PC-9 (cell line): ENCODE measurements at places on chromosomes 3 and 15. TPM values are rescaled to one million over a fixed set of nuclear protein-coding genes. Genes with fewer than 3 reads are reported as not detected.

- no peak for DNase-seq
- no peak overlapping the region for H3K4me3 ChIP-seq
- peaks cover 65% of the 10 kb centered on the region for H3K4me1 ChIP-seq
- peaks cover 1% of the 10 kb centered on the region; the same call in 1 of the 2 replicates for H3K36me3 ChIP-seq
- H3K27me3 ChIP-seq = no peaks in the 10 kb centered on the region
- peak overlapping the region; percentile 43 for H3K27ac ChIP-seq
Observed at GRCh38 chr3:53259427-53260259, 3.8 kb upstream of the TKT start.

DNA sequence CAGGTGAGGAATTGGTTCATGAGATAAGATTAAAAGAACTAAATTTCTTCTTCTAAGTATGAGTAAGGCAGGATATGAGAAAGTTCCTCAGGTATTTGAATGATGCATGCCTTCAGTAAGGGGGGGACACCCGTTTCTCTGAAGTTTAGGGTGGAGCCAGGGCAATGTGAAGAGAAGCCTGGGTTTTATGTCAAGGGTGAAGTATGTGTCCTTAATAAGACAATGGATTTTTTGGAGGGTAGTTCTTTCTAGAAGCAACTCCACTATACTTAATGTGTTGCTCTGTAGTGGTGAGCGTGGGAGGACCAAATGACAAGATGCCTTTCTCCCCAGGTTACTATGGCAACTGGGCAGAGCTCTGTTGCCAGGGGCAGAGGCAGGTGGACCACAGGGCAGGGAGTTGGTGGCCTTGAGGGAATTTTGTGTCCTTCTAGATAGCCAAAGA, 44.0 kb downstream of the PHLDB2 start:
- H3K27ac ChIP-seq = peak overlapping the region; percentile 96
- DNase-seq = peak; percentile 80
- H3K4me1 ChIP-seq = peaks cover 55% of the 10 kb centered on the region
- no peak overlapping the region for H3K4me3 ChIP-seq

GRCh38 chr15:98983334-98983733, 24.3 kb downstream of the PGPEP1L start:
- H3K4me3 ChIP-seq = no peak overlapping the region
- H3K27me3 ChIP-seq = no peaks in the 10 kb centered on the region
- peaks cover 33% of the 10 kb centered on the region for H3K4me1 ChIP-seq

DNA sequence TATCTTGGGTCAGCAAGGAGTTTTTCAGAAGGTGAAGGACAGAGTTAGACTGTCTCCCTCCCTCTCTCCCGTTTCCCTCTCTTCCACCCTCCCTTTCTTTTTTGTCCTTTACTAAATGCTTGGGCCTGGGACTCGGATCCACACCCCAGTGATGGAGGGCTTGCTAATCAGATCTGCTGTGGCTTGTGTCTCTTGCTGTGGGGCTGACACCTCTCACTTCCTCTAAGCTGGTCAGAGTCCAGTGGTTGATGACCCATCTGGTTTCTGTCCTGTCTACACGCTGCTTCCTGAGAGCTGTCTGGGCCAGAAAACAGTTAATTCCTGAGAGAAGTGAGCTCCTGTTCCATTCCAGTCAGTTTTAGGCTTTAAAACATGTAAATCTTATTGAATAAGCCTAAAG, 849 bp downstream of the TRAK1 start:
- no peaks in the 10 kb centered on the region for H3K4me1 ChIP-seq
- H3K27ac ChIP-seq = no peak overlapping the region
- no peaks in the 10 kb centered on the region for H3K27me3 ChIP-seq
- DNase-seq = no peak
- no peak overlapping the region for H3K4me3 ChIP-seq

DNA sequence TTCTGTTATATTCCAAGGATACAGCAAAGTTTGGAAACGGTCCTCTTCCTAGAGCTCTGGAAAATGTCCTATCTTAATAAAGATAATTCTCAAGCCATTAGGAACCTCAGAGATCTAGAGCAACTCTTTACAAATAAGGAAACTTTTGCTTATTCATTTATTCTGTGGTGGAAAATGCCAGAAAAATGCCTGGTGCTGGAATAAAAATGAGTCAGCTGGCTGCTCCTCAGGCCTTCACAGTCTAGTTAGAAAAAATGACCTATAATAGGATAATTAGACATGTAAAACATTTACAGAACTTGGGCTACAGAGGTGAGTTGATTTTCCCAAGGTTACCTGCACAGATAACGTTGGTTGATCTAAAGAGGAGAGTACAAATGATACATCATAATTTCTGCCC, 372.5 kb downstream of the NLGN1 start:
- H3K27ac ChIP-seq = no peak overlapping the region
- no peak for DNase-seq
- no peak overlapping the region for H3K4me3 ChIP-seq
- no peaks in the 10 kb centered on the region for H3K4me1 ChIP-seq
- no peaks in the 10 kb centered on the region for H3K36me3 ChIP-seq

DNA sequence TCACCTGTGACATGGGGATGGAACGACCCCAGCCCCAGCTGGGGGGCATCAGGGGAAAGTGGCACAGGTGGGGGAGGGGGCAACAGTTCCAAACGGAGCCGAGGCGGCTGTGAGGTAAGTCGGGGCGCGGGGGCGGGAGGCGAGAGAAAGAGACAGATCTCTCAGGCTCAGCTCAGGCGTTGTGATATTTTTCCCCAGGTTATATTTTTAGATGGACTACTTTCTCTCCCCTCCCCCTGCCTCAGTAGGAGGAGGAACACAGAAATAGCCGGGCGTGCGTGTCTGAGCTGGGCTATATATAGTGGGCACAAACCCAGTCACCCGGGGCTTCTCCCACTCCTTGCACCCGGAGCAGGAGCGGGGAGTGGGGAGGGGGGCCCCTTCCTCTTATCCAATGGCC, 91.0 kb upstream of the LINGO1 start:
- no peak for DNase-seq
- no peaks in the 10 kb centered on the region for H3K36me3 ChIP-seq
- H3K4me1 ChIP-seq = no peaks in the 10 kb centered on the region
- peaks cover 94% of the 10 kb centered on the region for H3K27me3 ChIP-seq
- no peak overlapping the region for H3K27ac ChIP-seq

DNA sequence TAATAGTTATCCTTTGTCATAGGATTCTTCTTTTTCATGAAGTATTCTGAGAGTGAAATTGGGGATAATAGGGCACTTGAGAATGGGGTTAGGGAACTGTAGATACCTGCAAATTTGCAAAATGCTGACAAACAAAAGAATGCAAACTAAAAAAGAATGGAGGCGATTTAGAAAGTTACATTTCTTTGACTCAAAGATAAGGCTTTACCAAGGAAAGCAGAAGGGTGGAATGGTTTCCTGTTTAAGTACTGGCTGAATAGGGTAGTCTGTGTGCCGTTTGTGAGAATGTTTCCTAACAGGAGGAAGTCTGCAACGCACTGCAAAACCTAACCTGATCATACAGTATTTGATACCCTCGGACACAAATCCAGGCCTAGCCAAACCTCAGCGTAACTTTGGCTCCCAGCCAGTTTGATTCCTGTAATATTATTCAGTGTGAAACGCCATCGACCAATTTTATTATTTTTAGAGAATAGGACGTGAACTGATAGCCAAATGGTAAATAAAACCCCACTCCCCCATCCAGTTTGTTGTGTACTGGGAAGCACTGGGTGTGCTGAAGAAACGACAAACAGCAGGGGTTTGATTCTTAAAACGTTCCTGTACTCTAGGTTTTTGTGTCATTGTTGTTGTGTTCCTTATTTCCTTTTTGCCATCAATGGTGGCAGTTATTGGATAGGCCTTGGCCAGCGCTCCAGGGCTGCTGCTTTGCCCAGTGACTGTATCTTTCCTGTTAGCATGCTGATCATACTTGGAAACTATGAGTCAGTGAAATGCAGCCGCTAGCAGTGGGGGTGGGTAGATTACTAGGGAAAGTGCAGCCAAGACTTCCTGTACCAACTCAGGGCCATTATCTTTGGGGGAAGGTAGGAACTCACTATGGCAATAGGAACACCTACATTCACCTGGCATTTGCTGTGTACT, 148.0 kb upstream of the TBL1XR1 start:
- DNase-seq = peak; percentile 98
- peaks cover 28% of the 10 kb centered on the region for H3K4me1 ChIP-seq
- no peaks in the 10 kb centered on the region for H3K27me3 ChIP-seq
- H3K36me3 ChIP-seq = no peaks in the 10 kb centered on the region

DNA sequence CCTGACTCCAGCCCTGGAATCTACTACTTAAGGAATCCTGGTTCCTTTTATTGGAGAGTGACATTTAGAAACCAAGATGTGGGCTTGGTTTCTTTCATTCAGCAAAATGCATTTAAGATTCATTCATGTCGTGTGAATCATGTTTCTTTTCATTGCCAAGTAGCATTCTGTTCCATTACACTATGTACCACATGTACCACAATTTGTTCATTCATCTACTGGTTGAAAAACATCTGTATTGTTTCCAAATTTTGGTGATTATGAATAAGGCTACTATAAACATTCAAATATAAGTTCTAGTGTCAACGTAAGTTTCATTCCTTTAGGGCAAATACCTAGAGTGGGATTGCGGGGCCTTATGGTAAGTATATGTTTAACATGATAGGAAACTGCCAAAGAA, 264.2 kb downstream of the VPS13C start:
- H3K27me3 ChIP-seq = peaks cover 39% of the 10 kb centered on the region
- no peak overlapping the region for H3K27ac ChIP-seq
- H3K36me3 ChIP-seq = no peaks in the 10 kb centered on the region
- no peak for DNase-seq

- H3K27ac ChIP-seq = no peak overlapping the region
- DNase-seq = peak; percentile 43
- H3K4me3 ChIP-seq = no peak overlapping the region
- no peaks in the 10 kb centered on the region for H3K36me3 ChIP-seq
- H3K27me3 ChIP-seq = no peaks in the 10 kb centered on the region
- H3K4me1 ChIP-seq = no peaks in the 10 kb centered on the region
Observed at GRCh38 chr3:65672871-65673815, 365.6 kb downstream of the MAGI1 start.

DNA sequence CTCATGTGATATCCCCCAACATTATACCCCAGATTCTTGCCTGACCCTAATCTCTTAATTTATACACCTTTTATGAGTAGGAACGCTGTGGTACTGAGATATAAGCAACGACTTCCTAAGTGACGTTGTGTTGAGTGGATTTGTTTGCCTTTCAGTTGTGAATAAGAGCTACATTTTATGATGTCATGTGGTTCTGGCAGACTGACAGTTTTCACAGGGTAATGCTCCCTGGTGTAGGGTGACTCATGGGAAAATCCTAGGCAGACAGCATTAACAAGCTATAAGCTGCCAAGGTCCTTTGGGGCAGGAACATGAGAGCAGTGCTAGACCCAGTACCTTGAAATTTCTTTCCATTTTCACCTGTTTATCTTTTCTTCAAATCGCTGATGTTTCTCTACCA, 11.2 kb downstream of the C3orf52 start:
- peak; percentile 74 for DNase-seq
- peak overlapping the region; percentile 62 for H3K27ac ChIP-seq
- peaks cover 17% of the 10 kb centered on the region for H3K4me1 ChIP-seq
- H3K36me3 ChIP-seq = no peaks in the 10 kb centered on the region

GRCh38 chr3:81462921-81463320, 298.5 kb downstream of the GBE1 start:
- H3K27me3 ChIP-seq = no peaks in the 10 kb centered on the region
- DNase-seq = no peak
- H3K36me3 ChIP-seq = no peaks in the 10 kb centered on the region

- no peak overlapping the region for H3K4me3 ChIP-seq
- no peaks in the 10 kb centered on the region for H3K27me3 ChIP-seq
- H3K4me1 ChIP-seq = no peaks in the 10 kb centered on the region
- 0 out of 2 replicates have a peak, but pooled peaks cover 7% of the 10 kb centered on the region for H3K36me3 ChIP-seq
- DNase-seq = no peak
Observed at GRCh38 chr15:64430000-64430735, 30.2 kb upstream of the ZNF609 start.

DNA sequence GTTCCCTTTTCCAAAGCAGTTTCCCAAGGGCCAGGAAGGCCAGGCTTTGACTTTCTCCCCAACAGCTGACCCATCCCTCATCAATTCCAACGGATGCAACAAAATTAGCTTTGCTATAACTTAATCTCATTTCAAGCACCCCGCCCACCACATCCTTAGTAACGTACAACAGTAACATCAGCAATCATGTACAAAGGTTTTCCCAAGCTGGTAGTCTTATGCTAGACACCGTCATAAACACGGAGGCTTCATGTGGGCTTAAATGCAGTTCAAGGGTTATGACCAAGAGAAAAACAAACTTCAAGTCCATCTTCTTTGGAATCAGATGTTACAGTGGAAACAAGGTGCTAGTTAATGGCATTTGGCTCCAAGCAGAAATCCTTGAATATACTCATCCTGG, 66.6 kb downstream of the EOMES start:
- H3K4me1 ChIP-seq = no peaks in the 10 kb centered on the region
- H3K27ac ChIP-seq = no peak overlapping the region
- no peaks in the 10 kb centered on the region for H3K27me3 ChIP-seq
- H3K36me3 ChIP-seq = no peaks in the 10 kb centered on the region
- no peak for DNase-seq

- no peak overlapping the region for H3K4me3 ChIP-seq
- H3K36me3 ChIP-seq = no peaks in the 10 kb centered on the region
- DNase-seq = no peak
- no peaks in the 10 kb centered on the region for H3K27me3 ChIP-seq
- H3K27ac ChIP-seq = no peak overlapping the region
Observed at GRCh38 chr3:21704796-21705195, 46.2 kb downstream of the ZNF385D start.

DNA sequence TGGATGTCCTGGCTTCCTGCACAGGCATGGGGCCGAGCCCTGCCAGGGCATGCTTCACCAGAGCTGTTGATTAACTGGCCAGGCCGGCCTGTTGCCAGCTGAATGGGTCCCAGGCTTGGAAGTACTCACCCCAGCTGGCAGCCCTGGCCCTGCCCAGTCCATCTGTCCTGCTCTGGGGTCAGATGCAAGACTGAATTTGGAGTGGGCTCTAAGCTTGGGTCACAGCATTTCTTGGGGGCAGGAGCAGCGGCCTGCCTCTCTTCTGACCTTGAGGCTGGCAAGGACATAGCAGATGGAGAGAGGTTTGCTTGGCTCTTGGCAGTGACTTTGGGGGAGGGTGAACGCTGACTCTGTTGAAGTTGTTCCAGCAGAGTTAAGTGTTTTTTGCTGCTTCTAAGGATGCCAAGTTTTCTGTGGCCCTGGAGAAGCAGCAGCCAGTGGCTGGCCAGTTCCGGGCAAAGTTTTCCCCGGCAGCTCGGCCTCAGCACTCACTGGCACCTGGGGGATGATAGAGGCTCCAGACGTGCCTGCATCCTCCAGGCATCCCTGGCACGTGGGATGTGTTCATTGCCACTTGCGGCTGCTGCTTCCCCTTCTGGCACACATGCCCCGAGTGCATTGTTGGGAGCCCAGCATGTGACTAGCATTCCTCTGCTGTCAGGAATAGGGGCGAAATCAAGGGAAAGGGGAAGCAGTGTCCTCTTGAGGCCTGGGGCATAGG, 22.9 kb downstream of the PDIA5 start:
- H3K4me3 ChIP-seq = no peak overlapping the region
- no peak overlapping the region for H3K27ac ChIP-seq
- peaks cover 11% of the 10 kb centered on the region; the same call in 1 of the 2 replicates for H3K36me3 ChIP-seq
- H3K27me3 ChIP-seq = no peaks in the 10 kb centered on the region
- H3K4me1 ChIP-seq = no peaks in the 10 kb centered on the region

LRRIQ4 gene
- total RNA-seq = 1.3 TPM in 2 replicates

PIGBOS1 gene
- total RNA-seq = 9.9 and 10.8 TPM in 2 replicates

IL17RD gene
- 7.9 and 8.3 TPM in 2 replicates for total RNA-seq

GHSR gene
- not detected in 2 replicates for total RNA-seq

GP9 gene
- total RNA-seq = not detected in 2 replicates

IL5RA gene
- not detected in 2 replicates for total RNA-seq

IRAK2 gene
- total RNA-seq = 2.6 and 2.7 TPM in 2 replicates
